Aorta (tissue), 5 donors: ENCODE measurements at places on chromosomes 2 and 18. TPM values are rescaled to one million over a fixed set of nuclear protein-coding genes. Genes with fewer than 3 reads are reported as not detected.

MC2R gene
- not detected for total RNA-seq

ACTG2 gene
- 1,843 TPM for total RNA-seq

VAMP5 gene
- 60.3 TPM for total RNA-seq

BMP10 gene
- total RNA-seq = not detected

GRCh38 chr2:205574001-205574400, 108.3 kb upstream of the NRP2 start:
- no peak for DNase-seq
- H3K4me3 ChIP-seq = no peak overlapping the region
- H3K27ac ChIP-seq = no peak overlapping the region
- no peaks in the 10 kb centered on the region for H3K36me3 ChIP-seq
- no peaks in the 10 kb centered on the region for H3K4me1 ChIP-seq

GRCh38 chr2:788227-789032, 111.2 kb upstream of the TMEM18 start:
- no peaks in the 10 kb centered on the region for H3K4me1 ChIP-seq
- no peaks in the 10 kb centered on the region for H3K36me3 ChIP-seq
- no peak overlapping the region for H3K4me3 ChIP-seq

- H3K36me3 ChIP-seq = no peaks in the 10 kb centered on the region
- DNase-seq = no peak
- no peak overlapping the region for H3K4me3 ChIP-seq
- no peaks in the 10 kb centered on the region for H3K4me1 ChIP-seq
- no peak overlapping the region for H3K27ac ChIP-seq
These were observed 117.4 kb downstream of the KCNF1 start for GRCh38 chr2:11029136-11029535.

- H3K27me3 ChIP-seq = no peaks in the 10 kb centered on the region
- peaks cover 3% of the 10 kb centered on the region for H3K4me1 ChIP-seq
- H3K36me3 ChIP-seq = no peaks in the 10 kb centered on the region
- no peak for DNase-seq
- no peak overlapping the region for H3K4me3 ChIP-seq
- no peak overlapping the region for H3K27ac ChIP-seq
These were observed 47.9 kb upstream of the CCDC150 start for GRCh38 chr2:196591621-196592022.

- H3K27ac ChIP-seq = no peak overlapping the region
- no peak overlapping the region for H3K4me3 ChIP-seq
- DNase-seq = no peak
These were observed 231.7 kb upstream of the TNP1 start for GRCh38 chr2:217091531-217091930.
